ENCODE measurements at places on chromosomes 16 and 17. TPM values are rescaled to one million over a fixed set of nuclear protein-coding genes. Genes with fewer than 3 reads are reported as not detected.

RFNG gene
- total RNA-seq, result 42.4 TPM

SLC5A2 gene
- not detected for total RNA-seq

- DNase-seq, result no peak
Observed at GRCh38 chr17:45277992-45278391, 16.1 kb upstream of the SPATA32 start.

DNA sequence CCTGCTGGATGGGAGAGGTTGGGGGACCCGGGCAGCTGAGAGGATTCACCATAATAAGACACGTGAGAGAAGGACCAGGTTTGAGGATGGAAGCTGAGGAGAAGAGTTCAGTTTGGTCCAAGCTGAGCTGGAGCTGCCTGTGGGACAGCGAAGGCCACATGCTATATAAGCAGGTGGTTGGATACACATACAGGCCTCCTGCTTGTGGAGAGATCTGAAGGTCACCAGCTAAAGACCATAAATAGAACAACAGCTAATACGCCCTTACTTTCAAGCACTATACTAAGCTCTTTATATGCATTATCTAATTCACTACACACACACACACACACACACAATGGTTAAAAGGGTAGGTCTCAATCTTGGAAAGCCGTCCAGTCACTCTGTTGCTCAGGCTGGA lies 32.1 kb downstream of the DUSP14 start:
- no peak for DNase-seq

DNA sequence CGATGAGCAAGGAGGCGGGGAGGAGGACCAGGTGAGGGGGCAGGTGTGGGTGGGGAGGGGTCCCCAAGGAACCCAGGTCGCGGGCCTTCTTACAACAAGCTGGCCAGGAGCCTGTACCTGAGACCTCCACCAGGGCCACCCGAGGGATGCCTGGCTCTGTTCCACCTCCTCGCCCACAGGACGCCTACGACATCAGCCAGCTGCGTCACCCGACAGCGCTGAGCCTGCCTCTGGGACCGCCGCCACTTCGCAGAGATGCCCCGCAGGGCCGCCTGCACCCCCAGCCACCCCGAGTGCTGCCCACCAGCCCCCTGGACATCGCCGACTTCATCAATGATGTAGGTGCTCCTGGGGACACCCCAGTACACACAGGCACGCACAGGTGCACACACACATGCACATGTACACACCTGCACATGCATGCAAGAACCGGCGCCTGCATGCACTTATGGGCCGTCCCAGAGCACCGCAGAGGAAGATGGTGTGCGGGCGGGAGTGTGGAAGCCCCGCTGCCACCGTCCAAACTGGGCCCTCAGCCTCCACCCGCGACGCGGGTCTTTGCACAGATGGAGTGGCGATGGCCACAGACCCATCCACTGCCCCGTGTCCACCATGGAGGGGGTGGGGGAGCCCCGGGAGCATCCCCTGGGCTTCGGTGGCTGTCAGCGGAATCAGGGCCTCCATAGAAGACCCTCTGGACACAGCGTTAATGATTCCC lies 6.6 kb downstream of the SLC22A31 start:
- no peak for DNase-seq

Data from sciatic nerve (tissue), 2 donors.